Peyer's patch (tissue), 4 donors: ENCODE measurements at places on chromosomes 2 and 18. TPM values are rescaled to one million over a fixed set of nuclear protein-coding genes. Genes with fewer than 3 reads are reported as not detected.
A peak's percentile ranks its signal among the peaks of the same experiment; 100 is the strongest.

GRCh38 chr2:105867587-105867986 is 122.9 kb downstream of the NCK2 start:
- H3K27me3 ChIP-seq = no peaks in the 10 kb centered on the region
- DNase-seq = no peak
- H3K36me3 ChIP-seq = no peaks in the 10 kb centered on the region
- H3K27ac ChIP-seq = no peak overlapping the region
- no peak overlapping the region for H3K4me3 ChIP-seq

DNA sequence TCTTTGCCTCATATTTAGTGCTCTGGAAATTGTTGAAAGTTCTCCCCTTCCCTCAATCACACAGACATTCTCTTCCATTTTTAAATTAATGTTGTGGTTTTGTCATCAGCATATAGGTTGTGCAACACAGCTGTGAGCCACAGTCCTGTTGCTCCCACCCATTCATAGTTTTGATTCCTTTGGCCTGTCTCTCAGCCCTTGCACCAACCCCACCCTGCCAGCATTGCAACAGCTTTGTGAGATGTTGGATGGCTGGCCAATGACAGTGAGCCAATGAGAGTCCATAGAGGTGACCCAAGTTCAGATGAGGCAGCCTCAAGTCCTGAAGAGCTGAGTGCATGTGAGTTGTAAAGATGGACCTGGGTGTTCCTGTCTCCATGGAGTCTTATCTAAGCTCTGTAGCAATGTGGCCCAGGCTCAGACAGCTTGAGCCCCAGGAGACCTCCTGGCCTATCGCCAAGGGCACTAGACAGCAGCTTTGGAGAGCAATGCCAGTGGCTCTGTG is 775.5 kb downstream of the RNF144A start:
- H3K4me3 ChIP-seq = no peak overlapping the region
- H3K27me3 ChIP-seq = no peaks in the 10 kb centered on the region
- no peak overlapping the region for H3K27ac ChIP-seq
- H3K36me3 ChIP-seq = no peaks in the 10 kb centered on the region
- no peaks in the 10 kb centered on the region for H3K4me1 ChIP-seq

- H3K36me3 ChIP-seq = no peaks in the 10 kb centered on the region
- H3K27ac ChIP-seq = no peak overlapping the region
- no peaks in the 10 kb centered on the region for H3K4me1 ChIP-seq
- no peaks in the 10 kb centered on the region for H3K27me3 ChIP-seq
Measured at GRCh38 chr2:50535971-50536759, 495.8 kb downstream of the NRXN1 start.

DNA sequence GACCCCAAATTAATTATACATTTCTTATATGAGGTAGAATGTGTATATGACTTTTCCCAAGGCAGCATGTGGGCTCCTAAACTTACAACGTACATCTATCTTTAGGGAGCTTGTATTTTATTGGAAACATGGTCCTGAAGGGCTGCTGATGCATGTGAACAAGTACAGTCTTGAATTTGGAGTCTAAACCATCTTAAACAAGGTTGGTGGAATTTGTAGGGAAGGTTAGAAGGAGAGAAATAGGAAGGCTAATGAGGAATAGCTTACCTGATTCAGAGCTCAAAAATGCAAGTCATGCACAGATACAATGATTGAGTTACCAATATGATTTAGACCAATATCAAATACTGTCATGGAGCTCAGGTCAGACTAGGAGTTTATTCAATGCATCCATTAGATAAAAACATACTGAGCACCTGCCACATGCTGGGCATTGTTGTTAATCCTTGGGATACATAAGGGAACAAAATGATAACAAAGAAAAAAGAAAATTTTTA is 458.6 kb upstream of the ETAA1 start:
- H3K36me3 ChIP-seq = no peaks in the 10 kb centered on the region
- no peaks in the 10 kb centered on the region for H3K4me1 ChIP-seq
- H3K27me3 ChIP-seq = no peaks in the 10 kb centered on the region
- no peak overlapping the region for H3K4me3 ChIP-seq

- no peaks in the 10 kb centered on the region for H3K4me1 ChIP-seq
- H3K4me3 ChIP-seq = no peak overlapping the region
- no peaks in the 10 kb centered on the region for H3K27me3 ChIP-seq
Measured at GRCh38 chr18:51527826-51528225, 330.3 kb upstream of the MEX3C start.

DNA sequence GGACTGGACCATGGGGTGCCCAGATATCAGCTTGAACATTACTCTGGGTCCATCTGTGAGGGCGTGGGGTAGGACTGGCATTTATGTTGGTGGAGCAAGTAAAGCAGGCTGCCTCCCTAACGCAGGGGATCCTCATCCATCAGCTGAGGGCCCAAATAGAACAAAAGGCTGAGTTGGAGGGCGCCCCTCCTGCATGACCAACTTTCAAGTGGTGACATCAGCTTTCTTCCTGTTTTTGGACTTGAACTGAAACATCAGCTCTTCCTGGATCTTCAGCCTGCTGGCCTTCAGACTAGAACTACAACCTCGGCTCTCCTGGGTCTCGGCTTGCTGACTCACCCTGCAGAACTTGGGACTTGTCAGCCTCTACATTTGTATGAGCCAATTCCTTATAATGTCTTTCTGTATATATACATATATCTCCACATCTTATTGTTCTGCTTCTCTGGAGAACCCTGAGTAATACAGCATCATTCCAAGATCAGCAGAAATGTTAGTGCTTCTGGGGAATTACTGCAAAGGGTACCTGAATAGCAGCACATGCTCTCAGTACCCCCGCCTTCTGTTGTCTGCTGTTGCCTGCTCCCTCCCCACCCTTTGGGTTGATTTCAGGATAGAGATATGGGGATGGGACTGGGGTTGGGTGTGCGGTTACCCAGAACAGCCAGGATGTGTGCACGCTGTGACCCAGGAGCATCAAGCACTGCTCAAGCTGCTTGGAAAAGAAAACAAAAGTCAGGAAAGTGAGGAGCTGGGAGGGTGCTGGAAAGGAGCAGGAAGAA is 20.0 kb downstream of the TMEM127 start:
- no peaks in the 10 kb centered on the region for H3K36me3 ChIP-seq
- no peak for DNase-seq
- H3K27ac ChIP-seq = no peak overlapping the region
- no peaks in the 10 kb centered on the region for H3K27me3 ChIP-seq
- H3K4me1 ChIP-seq = no peaks in the 10 kb centered on the region

The LDLRAD4 gene
- total RNA-seq = 51.7 TPM

The FAM124B gene
- total RNA-seq = 0.94 TPM

DNA sequence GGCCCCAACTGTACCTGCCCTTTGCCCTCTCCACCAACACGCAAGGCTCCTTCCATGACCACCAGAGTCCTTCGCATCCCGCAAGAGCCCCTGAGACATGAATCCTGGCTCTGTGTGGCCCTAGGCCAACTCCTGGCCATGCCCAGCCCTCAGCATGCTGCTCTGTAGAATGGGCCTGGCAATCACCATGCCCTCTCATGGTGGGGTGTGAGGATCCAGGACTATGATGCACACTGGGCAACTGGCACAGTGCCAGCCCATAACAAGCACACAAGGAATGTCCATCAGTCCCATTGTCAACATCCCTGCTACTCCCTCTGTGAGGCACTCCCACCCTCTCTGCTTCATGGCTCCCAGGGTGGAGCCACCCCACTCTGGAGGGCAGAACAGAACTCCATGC is 44.7 kb downstream of the FER1L5 start:
- no peaks in the 10 kb centered on the region for H3K4me1 ChIP-seq
- no peaks in the 10 kb centered on the region for H3K36me3 ChIP-seq
- H3K27me3 ChIP-seq = no peaks in the 10 kb centered on the region
- no peak overlapping the region for H3K27ac ChIP-seq
- no peak for DNase-seq

DNA sequence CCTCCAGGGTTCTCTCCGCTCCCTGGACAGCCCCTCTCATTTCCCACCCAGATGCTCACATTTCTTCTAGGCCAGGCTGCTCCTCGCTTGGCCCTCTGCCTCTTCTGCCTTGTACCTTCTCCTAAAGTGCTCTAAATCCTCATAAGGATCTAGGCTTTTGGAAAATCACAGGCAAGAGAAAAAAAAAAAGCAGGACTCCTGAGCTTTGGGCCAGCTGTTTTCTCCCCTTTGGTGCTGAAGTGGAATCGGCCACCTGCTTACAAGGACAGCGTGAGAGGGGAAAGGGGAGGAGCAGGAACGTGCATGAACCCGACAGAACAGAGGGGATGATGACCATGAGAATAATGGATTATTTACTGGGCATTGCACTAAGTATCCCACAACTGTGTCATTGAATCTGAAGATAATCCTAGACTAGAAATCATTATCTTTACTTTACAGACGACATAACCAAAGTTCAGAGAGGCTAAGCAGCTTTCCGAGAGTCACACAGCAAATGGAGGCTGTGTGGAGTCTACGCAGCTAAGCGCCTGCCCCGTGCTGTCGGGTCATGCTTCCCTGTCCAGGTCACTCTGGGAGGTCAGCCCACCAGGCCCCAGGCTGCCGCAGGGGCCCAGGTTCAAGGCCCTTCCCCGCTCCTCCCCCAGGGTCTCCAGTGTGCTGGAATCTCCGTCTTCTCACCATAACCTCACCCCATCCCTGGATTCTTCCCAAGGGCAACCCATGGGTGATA is 141.9 kb downstream of the PXDN start:
- peak overlapping the region; percentile 69 for H3K27ac ChIP-seq
- no peaks in the 10 kb centered on the region for H3K27me3 ChIP-seq
- no peaks in the 10 kb centered on the region for H3K4me1 ChIP-seq
- DNase-seq = no peak
- H3K4me3 ChIP-seq = no peak overlapping the region

The CFLAR gene
- total RNA-seq = 292 TPM

DNA sequence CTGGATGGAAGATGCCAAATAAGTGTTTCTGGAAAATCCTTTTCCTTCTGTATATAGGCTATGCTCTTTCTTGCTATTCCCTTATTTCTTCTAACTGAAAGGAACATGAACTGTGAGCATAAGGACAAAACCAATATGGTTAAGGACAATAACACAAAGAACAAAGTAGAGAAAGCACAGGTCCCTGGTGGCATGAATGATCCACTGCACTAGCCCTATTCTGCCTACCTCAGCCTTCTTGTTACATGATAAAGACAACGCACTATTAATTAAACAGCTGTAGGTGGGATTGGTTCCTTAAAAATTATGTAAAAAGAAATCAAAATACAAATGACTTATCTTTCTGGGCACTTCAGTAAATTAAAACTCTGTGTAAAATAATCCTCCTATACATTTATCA is 1.9 kb upstream of the WDR75 start:
- H3K27ac ChIP-seq = no peak overlapping the region
- H3K27me3 ChIP-seq = no peaks in the 10 kb centered on the region
- no peak overlapping the region for H3K4me3 ChIP-seq

The SP5 gene
- 2.8 TPM for total RNA-seq

The TDRD15 gene
- total RNA-seq = not detected
